Motor neuron (in vitro differentiated cells): ENCODE measurements at places on chromosomes 3 and 15.

- ATAC-seq: peak; percentile 63
These were observed 63.9 kb downstream of the RBM6 start for GRCh38 chr3:50003824-50004223.

GRCh38 chr3:161230621-161231171 lies 9.6 kb downstream of the NMD3 start:
- no peak for ATAC-seq

DNA sequence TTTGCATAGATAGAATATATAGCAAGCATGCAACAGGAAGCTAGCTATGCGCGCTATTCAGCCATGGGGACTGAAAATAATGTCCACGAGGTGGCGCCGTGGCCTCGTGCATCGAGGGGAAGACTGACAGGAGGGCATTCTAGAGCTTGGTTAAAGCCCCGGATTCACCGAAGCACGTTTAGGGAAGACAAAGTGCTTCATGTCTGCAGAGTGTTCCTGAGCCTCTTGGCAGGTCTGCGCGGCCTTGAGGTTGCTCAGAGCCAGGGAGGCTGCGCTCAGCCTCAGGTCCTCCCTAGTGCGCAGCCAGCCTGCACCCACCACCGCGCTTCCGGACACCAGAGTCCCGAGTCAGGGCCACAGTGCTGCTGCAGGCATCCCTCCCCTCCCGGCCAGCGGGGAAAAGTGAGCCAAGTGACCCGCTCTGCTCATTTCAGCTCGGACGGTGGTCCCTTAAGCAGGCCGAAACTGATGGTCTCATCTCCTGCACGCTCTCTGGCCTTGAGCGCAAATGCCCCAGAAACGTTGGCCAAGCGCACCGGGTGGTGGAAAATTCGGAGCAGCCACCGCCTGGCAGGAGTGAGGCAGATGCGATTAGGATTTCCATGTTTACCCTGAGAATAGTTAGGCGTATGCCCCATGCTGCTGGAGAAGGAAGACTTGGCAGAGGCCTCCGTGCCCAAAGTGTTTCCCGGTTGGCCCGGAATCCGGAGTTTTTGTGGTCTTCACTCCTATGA lies 24.8 kb downstream of the GABRA5 start:
- peak; percentile 97 for ATAC-seq

DNA sequence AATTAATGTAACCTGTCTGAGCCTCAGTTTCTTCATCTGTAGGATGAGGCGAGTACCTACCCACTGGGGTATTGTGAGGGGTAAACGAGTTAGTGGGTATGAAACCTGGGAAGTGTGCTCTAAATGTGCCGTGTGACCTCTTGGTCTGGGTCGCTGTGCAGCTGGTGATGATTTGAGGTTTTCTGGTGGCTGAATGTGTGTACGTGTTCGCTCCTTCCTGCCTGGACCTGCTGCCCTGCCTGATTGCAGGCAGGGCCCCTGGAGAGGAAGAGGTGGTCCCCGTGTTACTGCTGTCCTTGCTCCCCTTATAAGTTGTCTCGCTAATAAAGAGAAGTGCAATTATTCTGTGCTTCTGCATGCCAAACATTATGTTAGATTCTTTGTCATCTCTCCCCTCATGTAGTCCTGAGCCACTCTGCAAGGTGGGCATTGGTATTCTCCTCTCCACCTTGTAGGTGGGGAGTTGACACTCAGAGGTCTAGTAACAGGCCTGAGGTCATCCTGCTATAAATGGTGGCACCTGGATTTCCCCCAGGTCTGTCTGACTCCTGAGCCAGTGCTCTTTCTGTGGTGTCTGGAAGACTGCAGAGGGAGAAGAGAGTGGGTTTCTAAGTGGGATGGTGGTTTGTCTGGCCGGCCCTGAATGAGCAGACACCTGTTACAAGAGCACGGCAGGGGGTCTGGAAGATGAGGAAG lies 15.7 kb downstream of the PDIA5 start:
- ATAC-seq: no peak

GRCh38 chr3:192054881-192055280 lies 593.9 kb downstream of the PYDC2 start:
- no peak for ATAC-seq

DNA sequence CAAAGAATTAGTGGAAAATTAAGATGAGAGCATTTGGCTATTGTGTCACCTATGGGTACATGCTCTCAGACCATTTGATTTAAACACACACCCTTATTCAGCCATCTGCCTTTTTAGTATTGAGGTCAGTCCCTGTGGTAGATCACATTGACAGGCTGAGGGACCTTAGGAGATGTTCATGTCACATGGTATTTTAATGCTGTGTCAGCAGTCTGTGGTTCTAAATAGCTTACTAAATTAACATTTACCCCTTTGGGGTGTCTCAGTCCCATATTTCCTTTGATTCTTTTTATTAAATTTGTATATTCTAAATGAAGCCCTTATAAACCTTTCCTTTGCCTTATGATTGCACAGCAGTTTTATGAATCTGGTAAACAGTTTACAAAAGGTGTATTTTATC lies 2.3 kb downstream of the RBM5 start:
- ATAC-seq: no peak
